ENCODE measurements at places on chromosomes 13 and 19.

DNA sequence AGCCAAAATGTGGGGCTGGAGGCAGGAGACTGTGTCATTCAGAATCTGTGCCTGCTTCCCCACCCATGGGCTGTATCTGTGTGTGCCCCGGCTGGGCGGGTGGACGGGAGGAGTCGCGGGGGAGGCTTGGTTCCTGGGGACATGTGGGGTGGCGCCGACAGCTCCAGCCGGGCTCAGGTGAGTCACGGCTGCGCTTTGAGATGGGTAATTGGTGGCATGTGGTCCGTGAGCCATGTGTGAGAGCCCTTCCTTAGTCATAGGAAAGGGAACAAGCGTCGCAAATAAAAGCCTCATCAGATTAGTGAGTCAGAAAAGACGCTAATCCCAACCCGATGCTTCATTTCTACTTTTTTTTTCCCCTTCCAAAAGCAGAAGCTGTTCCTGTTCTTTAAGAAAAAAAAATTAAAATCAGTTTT is 118.6 kb upstream of the ZNF536 start:
- DNase-seq = no peak

GRCh38 chr19:18995804-18996241 is 37.5 kb downstream of the SUGP2 start:
- DNase-seq = no peak

GRCh38 chr13:53691417-53691816 is 662.8 kb downstream of the OLFM4 start:
- no peak for DNase-seq

GRCh38 chr13:44303681-44304432 is 69.8 kb upstream of the SERP2 start:
- no peak for DNase-seq

- DNase-seq = no peak
Observed at GRCh38 chr13:72804301-72804700, 22.4 kb downstream of the PIBF1 start.

GRCh38 chr13:111906816-111907215 is 160.1 kb upstream of the SOX1 start:
- DNase-seq = no peak

- DNase-seq = no peak
Observed at GRCh38 chr13:51564671-51565070, 19.6 kb upstream of the WDFY2 start.

- DNase-seq = no peak
Observed at GRCh38 chr13:49435992-49436391, 7.9 kb downstream of the CAB39L start.

DNA sequence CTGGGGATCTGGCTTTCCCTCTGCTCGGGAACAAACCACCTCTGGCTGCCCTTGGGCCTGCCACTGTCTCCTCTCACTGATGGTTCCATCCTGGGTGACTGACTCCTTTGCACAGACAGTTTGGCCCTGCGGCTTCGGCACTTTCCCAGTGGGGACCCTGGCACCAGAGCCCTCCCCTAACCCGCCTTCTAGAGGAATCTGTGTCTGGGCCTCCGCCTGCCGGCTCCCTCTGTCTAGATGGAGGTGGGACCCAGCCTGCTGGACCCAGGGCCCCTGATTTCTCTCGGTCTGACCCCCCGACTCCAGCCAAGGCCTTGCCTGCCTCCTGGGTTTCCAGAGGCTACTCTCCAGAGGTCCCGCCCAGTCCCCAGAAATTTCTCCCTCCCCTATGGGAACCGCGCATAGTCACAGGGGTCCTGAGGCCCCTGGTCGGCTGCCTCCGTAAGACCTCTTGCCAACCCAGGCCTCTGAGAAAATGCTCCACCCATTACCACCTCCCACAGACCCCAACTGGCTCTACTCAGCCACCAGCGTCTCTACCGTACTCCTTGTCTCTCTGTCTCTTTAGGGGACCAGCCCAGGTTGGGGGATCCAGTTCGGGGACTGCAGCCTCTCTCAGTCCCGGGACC is 2.7 kb downstream of the CCDC106 start:
- DNase-seq = no peak

GRCh38 chr13:113157929-113158747 is at the start of gene PROZ:
Gene PROZ, plus strand, starts transcription at chr13:113158648. Its CDS starts 13 bp downstream, at chr13:113158661.
- no peak for DNase-seq

- DNase-seq = no peak
Observed at GRCh38 chr19:18227781-18228271, 1.6 kb upstream of the PDE4C start.

- no peak for DNase-seq
Observed at GRCh38 chr19:35595928-35596327, 10.0 kb downstream of the PMIS2 start.

DNA sequence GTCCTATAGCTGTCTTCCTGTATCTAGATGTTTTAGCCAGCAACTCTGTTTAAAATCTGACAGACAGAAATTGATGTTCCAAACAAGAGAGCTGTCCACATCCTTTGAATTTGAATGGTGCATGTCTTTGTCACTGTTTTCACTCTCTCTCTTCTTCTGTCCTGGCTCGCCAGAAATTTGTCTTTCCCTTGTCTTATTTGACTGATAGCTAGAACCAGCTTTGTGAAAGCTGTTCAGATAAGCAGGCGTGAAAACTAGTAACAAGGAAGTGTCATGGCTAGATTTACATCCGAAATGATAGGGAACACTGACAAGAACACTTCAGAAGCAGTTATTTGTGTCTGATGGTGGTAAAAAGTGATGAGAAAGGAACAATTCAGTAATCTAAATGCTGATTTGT is 354.9 kb upstream of the SLITRK1 start:
- peak; percentile 5 for DNase-seq

GRCh38 chr13:24207841-24208667 is 47.5 kb downstream of the SPATA13 start:
- DNase-seq = no peak

GRCh38 chr19:1245494-1246264 is 2.7 kb upstream of the MIDN start:
- DNase-seq = no peak

- DNase-seq = peak; percentile 17
Observed at GRCh38 chr13:44191504-44192171, 182.0 kb upstream of the SERP2 start.

DNA sequence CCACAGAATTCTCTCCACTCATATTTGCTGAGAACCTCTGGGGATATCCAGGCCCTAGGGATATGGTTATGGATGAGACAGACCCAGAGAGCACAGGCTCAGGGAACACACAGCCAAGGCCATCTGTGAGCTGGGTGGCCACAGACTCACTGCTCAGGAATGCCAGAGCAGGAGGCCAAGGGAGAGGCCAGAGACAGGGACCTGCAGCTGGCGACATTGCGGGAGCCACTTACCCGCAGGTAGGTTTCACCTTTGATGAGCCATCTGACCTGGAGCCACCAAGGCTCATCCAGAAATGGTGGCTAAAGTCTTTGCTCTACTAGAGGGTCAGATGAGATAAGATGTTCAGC is 29.4 kb downstream of the CCNE1 start:
- no peak for DNase-seq

DNA sequence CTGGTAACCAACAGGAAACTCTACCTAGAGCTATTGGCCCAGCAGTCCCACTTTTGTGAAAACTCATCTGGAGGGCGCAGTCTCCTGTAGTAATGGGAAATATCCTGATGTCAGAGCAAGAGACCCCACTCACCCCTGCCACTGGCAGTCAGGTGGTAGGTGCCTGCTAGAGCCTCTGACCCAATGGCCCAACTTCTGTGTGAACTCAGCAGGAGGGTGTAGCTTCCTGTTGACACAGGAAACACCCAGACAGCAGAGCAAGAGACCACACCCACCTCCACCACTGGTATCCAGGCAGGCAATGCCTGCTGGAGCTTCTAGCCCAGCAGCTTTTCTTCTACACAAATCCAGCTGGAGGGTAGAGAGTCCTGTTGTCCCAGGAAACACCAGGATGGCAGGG is 1176.8 kb upstream of the PRR20A start:
- DNase-seq = no peak

DNA sequence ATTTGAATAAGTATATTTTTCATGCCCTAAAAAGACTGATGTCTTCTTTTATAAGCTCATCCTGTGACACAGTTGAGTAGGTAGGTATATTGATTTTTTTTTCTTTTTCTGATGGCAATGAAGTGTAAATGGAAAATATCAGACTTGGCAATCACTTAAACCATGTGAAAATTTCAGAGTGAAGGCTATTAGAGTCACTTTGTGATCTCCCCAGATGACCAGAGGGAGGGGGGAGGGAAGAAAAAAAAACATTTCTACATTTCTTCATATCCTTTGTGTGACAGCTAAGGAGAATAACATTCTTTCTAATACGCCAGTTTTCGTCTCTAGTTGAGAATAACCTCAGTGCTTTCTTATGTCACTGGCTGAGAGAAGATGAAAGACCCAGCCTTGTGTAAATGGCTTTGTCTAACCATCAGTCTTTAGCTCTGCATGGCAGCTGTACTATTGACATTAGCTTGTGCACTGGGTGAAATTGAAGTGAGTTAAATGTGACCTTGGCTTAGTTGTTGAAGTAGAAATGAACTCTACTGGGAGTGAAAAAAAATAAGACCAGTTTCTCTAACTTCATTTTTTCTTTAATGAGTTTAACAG is 332.1 kb upstream of the DACH1 start:
- no peak for DNase-seq

GRCh38 chr13:21884299-21884909 is 213.5 kb downstream of the FGF9 start:
- no peak for DNase-seq

GRCh38 chr19:17450264-17451075 is 2.0 kb upstream of the TMEM221 start:
- DNase-seq = no peak

DNA sequence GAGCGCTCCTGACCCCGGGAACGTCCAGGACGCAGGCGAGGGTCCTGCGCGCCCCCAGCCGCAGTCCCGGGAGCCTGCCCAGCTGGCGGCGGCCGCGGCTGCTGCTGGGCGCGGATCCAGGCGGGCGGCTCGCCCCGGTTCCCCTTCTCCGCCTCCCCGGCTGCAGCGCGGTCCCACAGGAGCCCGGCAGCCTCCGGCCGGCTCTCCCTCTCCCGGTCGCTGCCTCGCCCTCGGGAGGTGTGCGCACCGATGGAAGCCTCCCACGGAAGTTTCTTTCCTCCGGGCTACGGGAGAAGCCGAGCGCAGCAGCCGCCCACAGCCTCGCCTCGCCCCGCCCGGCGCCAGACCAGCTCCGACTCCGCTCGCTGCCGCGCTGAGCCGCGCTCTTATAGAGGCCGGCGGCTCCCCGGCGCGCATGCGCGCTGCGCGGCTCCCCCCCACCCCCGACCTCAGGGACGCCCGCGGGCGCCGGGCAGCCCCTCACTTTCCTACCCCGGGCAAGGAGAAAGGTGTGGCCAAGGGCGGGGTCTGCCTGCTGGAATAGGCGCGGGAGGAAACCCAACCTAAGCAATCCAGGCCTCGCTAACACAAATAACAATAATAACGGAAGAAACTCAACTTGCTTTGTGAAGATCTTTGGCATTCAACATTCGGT is at the start of gene SHISA2:
Gene SHISA2, minus strand, starts transcription at position 360 of the 655 bp plus-strand sequence. CDS start 1,041 bp downstream, outside the sequence.
- no peak for DNase-seq

DNA sequence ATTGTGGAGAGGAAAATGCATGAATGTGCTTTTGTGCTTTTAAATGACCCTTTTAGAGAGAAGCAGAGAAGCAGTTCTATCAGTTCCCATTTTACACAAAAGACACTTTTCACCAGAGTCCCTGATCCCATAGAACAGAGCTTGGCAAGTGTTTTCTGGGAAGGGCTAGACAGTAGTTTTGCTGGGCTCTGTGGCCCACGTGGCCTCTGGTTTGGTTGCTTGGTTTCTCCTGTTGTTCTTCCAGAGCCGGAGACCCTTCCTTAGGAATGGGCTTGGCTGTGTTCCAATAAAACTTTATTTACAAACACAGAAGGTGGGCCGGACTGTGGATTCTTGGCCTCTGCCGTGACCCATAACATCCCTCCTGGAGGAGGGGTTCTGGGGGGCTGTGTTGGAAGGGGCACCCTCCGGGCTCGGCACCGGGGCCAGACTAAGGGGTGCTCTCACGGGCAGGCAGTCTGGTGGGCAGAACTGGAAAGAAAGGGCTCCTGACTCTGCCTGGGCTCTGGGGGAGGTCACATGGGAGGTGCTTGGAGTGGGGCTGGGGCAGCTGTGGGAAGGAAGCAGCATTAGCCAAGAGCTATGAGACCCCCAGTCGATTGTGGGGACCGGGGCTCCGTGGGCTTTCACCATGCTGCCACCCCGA is 3.2 kb downstream of the SPPL2B start:
- DNase-seq = no peak

DNA sequence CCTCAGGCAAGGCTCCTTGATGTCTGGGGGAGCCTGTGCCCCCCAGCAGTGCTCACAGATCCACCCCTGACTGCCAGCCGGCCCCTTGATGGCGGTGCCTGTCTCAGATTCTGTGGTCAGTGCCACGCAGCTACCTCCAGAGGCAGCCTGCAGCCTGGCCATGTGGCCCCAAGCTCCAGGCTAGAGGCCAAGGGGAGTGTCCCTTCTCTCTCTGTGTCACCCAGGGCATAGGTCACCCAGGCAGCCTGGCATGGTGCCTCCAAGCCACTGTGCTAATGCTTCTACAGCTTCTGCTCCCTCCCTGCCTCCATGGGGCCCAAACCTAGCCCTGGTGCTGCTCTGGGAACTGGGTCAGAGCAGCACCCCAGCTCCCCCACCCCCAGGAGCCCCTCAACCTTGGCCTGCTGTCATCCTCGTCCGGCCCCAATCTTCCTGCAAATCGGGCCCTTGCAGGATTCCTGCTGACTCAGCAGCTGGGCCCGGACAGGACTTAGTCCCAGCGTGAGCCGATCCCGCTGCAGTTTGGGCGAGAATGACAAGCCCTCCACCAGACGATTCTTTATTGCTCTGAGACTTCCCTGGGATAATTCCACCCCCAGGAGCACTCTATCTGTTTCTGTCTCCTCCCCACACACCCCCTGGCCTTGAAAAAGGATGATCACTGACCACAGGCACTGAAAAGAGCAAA is 2.8 kb upstream of the ARL11 start:
- no peak for DNase-seq

DNA sequence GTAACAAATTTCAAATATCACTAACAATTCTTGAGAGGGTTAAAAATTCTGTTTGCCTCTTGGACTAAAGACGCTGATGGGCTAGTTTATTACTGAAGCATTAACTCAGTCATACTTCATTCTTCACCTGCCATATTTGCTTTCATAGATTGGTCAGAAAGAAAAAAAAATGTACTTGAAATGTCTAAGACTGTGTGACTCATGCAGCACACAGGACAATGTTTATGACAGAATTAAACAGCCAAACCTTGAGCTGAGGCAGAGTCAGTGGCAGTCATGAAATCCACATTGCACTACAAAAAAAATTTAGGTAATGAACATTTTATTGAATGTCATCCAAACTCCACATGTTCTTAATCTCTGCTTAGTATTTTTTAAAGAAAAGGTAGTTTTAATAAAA is 135.6 kb downstream of the PRR20E start:
- no peak for DNase-seq

DNA sequence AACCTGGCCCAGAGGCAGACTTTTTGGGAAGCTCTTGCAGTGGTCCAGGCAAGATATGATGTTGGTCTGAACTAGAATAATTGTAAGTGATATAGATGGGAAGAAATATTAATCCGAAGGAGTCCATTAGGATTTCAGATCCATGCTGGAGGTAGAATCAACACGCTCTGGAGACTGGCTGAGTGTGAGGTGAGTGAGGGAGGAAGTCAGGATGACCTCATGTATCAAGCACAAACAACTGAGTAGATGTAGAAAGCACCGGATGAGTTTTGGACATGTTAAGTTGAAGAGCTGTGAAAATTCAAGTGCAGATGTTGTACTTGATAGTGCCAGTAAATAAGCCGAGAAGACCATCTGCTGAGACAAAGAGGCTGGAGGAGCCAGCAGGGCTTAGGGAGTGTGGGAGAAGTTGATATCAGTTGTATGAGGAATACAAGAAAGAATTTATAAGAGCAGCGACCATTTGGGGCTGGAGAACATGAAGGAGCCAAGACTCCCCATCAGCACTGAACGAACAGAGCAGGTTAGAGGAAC is 5.3 kb upstream of the CNMD start:
- DNase-seq = no peak

Measured in CMK (cell line).